ENCODE measurements at places on chromosomes 7 and 10.

- no peak for DNase-seq
These were observed 137.3 kb downstream of the VTI1A start for GRCh38 chr10:112584276-112584675.

DNA sequence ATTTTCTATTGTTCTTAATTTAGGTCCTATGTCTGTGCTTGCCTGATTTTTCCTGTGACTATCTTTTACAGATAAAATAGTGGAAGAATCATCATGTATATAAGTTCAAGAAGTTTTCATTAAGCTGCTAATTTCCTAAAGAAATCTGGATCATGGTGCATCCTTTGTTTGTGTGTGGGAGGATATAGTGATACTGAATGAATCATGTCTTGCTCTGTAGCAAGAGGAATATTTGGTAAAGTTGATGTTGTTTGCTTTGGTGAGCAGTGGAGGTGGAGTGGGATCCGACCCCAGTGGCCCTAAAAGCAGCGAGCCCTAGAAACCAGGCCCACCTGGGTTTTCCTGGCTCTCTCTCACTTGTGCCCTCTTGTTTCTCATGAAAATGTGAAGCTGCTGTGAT, 83.7 kb downstream of the CCNY start:
- no peak for DNase-seq

GRCh38 chr10:21985541-21985940, 18.0 kb downstream of the DNAJC1 start:
- no peak for DNase-seq

DNA sequence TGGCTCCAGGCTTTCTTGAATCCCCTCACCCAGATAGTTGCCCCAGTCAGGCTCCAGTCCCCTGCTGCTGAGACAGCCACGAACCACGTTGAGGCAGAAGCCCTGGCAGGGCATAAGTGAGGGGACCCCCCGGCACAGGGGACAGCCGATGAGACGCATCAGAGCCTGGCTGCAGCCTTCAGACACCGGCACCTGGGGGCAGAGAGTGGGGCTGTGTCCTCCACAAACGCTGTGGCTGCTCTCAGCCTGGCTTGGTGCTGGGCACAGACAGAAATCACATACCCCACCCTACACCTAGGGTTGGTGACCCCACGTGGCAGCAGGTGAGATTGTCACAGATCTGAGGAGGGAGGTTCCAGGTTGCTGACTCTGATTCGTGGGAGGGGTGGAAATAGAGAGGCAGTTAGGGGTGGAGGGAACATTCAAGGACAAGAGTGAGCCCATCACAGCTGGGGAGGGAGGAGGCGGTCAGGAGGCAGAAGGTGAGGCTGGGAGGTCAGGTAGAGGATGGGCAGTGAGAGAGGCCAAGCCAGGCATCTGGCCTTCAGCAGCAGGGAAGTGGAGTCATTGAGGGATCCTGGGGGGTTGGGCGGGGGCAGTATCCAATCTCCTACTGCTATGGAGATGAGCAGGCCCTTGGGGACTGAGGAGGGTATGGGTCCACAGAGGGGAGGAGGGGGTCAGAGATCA, 3.2 kb downstream of the GPC2 start:
- DNase-seq, result no peak

GRCh38 chr10:36141856-36142560, 499.9 kb upstream of the FZD8 start:
- no peak for DNase-seq

DNA sequence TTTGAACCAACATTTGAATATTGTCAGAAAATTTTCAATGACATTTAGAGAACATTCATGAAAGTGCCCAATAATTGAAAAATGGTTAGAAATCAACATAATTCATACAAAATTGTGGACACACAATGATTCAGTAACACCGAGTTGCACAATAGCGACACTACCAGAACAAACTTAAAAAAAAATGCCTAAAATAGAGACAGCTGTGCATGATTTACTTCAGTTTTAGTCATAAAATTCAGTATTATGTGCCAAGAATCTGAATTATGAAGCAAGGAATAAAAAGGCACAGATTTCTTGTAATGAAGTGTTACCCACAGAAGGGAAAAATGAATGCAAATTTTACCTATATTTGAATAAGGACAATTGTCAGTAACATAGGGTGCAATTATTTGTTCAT, 396.0 kb downstream of the SEMA3D start:
- no peak for DNase-seq

GRCh38 chr7:32915041-32915536, 23.5 kb upstream of the KBTBD2 start:
- DNase-seq, result no peak

DNA sequence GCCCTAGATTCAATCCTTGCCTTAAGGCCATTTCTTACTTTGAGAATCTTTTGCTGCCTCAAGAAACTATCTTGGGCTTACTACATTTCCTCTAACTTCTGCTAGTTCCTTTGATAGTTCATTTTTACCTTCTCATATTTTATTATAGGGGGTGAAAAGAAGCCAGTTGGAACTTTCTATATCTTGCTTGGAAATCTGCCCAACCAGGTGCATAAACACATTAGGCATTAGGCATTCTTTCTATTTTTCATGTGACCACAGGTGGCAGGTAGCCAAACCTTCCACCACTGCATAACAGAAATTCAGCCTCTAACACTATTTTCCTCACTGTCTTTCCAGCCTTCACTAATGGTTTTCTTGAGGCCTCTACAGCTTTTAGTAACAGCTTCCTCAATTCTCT, 300.0 kb upstream of the SP8 start:
- DNase-seq, result peak; percentile 96

- no peak for DNase-seq
These were observed 240.7 kb upstream of the LRRN3 start for GRCh38 chr7:110850224-110850623.

GRCh38 chr10:92076722-92077121, 153.2 kb downstream of the BTAF1 start:
- DNase-seq, result no peak

GRCh38 chr10:37789590-37789989, 67.8 kb downstream of the ZNF248 start:
- peak; percentile 28 for DNase-seq

DNA sequence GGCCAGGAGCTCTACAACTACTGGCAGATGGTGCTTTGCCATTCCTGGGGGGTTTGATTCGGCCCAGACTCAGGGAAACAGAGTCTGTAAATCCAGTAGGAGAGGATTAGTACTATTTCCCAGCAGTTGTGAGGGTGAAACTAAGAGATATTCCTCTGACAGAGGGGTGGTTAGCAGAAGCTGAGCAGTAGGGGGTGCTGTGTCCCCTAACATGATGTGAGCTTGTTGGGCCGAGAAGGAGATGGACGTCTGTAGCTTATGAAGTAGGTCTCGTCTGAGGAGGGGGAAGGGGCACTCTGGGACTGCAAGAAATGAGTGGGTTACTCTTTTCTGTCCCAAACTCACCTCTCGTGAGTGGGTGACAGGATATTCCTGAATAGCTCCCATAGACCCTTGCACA, 179.2 kb upstream of the MBL2 start:
- DNase-seq, result peak; percentile 79

DNA sequence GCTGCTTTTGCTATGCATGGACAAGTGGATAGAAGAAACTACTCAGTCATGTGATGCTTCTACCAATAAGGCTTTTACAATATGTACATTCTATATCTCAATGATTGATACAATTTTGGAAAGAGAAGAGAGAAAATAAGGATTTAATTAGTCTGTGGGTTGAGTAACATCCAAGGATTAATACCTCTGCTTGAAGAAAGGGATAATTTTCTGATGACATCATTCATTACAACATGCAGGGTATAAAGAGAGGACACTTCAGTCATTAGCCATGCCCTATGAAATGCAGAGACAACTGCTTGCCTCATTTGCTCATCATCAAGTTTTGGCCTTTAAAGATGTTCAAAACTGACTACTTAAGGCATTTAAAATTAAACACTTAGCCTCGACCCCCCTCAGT, 237.3 kb downstream of the AHR start:
- no peak for DNase-seq

DNA sequence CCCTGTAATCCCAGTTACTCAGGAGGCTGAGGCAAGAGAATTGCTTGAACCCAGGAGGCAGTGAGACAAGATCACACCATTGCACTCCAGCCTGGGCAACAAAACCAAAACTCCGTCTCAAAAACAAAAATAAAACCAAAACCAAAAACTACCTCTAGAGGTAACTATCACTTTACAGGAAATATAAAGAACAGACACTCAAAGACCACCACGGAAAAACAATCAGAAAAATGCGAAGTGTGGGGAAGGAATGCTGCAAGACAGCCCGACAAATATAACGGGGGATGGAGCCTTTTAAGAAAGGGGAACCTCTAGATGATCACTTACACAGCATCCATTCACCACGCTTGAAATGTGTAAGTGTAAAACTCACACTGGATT, 4.3 kb downstream of the HNRNPF start:
- DNase-seq, result no peak

- no peak for DNase-seq
These were observed 148.0 kb downstream of the DPP6 start for GRCh38 chr7:154200241-154200640.

- DNase-seq, result no peak
These were observed 22.2 kb upstream of the AFAP1L2 start for GRCh38 chr10:114426476-114426875.

- no peak for DNase-seq
These were observed 28.8 kb downstream of the ABLIM1 start for GRCh38 chr10:114629083-114629823.

Measured in HT-29 (cell line).